ENCODE measurements at places on chromosomes 13 and 19.

- no peak for DNase-seq
Observed at GRCh38 chr13:110628477-110628793, 13.1 kb downstream of the NAXD start.

GRCh38 chr19:49581007-49581508 is at the start of gene PRRG2:
PRRG2 (plus strand) TSS chr19:49581316; CDS start chr19:49583220, 1,904 bp downstream.
- no peak for DNase-seq

GRCh38 chr19:872266-872951 is 12.9 kb downstream of the CFD start:
- peak; percentile 79 for DNase-seq

GRCh38 chr13:85163063-85163462 is 636.2 kb downstream of the SLITRK6 start:
- no peak for DNase-seq

DNA sequence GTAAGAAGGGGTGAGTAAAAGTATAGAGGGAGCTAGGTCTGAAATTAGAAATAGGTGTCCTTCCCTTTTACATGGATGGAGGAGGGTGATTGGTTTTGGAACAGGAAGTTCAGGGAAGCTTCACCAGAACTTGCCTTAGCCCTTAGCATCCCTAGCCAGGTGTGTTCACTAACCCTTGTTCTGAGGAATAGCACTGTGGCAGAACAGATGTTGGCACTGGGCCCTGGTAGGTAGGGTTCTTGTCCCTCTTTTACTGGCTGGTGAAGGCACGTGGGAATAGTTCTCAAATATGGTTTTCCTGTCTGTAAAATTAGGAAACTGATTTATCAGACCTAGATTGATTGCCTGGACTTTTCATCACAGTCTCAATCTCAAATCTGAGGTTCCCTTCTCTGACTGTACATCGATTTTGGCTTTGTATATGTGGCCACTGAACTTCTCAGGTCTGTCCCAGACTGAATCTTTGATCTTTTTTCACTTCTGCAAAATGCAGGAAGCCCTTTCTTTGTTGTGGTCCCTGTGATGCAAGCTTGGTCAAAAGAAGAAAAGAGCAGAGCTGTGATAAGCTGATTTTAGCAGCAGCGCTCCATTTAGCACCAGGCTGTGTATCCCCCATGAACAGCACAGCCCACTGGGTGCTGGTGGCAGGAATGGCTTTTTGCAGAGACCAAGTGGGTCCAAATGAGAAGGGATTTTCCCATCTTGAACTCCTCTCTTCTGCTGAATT is 86.2 kb upstream of the HTR2A start:
- no peak for DNase-seq

- no peak for DNase-seq
Observed at GRCh38 chr19:15166700-15167099, 34.1 kb downstream of the NOTCH3 start.

GRCh38 chr19:29745253-29745652 is 30.2 kb upstream of the C19orf12 start:
- DNase-seq: no peak

DNA sequence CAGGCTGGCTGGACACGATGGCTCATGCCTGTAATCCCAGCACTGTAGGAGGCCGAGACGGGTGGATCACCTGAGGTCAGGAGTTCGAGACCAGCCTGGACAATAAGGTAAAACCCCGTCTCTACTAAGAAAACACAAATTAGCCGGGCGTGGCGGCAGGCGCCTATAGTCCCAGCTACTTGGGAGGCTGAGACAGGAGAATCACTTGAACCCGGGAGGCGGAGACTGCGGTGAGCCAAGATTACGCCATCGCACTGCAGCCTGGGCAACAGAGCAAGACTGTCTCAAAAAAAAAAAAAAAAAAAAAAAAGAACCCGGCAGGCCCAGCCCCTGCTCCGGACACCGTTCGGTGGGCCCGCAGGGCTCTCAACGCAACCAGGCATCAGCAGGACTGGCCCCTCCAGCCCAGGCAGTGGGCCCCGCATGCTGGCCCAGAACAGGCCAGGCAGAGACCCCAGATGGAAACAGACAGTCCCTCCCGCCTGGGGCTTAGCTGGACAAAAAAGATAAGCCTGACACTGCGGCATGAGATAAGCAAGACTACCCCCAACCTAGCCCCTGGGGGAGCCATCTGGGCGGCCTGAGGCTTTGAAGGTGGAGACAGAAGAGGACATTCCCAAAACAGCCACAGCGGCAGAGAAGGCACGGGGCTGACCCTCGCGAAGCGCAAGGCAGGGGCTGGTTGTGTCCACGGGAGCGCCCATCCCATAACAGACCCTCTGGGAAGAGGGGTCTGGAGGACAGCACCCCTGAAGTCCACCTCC is 11.6 kb downstream of the REXO1 start:
- no peak for DNase-seq

DNA sequence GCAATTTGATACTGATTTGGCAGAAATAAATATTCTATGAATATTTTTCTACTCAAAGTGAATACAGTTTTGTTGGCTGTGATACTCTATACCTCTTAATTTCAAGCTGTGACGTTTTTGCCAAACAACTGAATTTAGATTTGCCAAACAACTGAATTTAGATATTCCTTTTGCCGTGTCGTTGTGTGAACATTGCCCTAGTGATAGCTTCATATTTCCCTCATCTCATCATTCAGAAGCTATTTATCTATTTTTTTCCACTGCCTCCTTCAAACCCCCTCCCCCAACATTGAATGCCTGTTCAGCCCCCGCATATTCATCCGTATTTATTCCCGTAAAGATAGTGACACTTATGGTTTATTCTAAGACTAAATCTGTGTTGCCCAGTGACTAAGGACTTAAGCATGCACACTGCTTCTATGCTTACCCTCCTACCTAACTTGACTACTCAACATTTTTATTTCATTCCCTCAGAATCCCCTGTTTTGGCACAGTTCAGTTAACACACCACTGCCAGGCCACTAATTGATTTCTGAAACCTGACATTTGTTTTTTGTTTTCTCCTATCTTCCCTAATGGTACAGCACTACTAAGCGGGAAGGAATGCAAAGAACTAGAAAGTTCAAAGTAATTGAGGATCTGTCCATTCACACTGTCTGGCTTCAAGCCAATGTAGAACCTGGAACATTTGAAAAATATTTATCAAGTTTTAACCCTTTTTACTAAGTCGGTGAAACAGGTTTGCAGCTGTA is 2.8 kb upstream of the KLF5 start:
- no peak for DNase-seq

- DNase-seq: no peak
Observed at GRCh38 chr13:80428349-80429096, 87.6 kb upstream of the SPRY2 start.

DNA sequence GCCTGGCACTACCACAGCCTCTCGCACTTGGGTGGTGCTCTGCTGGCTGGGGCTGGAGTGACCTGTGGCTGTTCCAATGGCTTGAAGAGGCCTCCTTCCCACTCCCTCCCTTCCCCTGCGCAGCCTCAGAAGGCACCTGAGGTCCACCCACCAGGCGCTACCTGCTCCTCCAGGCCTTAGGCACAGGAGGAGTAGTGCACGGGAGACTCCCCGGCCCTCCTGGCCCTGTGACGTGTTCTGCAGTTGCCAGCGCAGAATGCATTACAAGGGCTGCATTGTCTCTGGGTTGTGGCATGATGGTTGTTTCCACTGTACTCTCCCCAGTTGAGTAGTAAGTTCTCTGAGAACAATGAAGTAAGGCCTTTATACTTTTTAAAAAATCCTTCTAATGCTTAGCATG is 128.6 kb downstream of the TEX29 start:
- DNase-seq: no peak

DNA sequence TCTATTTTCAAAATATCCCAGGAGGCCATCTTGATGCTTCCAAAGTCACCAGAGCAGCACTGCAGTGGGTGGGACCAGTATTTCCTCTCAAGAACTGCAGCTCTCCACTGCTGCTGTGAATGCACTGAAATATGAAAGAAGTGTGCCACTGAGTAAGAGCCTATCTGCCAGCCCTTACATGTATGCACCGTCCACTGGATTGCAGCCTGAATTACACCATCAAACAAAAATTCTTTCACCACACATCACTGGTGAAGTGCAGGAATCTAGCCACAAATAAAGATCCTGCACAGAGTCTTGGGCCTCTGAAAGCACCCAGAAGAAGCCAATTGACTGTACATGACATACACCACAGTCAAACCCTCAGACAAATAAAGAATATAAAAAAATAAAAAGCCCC is 249.0 kb downstream of the LHFPL6 start:
- no peak for DNase-seq

GRCh38 chr19:57527136-57527881 is at the start of gene ZNF549:
ZNF549 (plus strand) TSS chr19:57527356; CDS start chr19:57527574, 218 bp downstream.
- DNase-seq: peak; percentile 89

DNA sequence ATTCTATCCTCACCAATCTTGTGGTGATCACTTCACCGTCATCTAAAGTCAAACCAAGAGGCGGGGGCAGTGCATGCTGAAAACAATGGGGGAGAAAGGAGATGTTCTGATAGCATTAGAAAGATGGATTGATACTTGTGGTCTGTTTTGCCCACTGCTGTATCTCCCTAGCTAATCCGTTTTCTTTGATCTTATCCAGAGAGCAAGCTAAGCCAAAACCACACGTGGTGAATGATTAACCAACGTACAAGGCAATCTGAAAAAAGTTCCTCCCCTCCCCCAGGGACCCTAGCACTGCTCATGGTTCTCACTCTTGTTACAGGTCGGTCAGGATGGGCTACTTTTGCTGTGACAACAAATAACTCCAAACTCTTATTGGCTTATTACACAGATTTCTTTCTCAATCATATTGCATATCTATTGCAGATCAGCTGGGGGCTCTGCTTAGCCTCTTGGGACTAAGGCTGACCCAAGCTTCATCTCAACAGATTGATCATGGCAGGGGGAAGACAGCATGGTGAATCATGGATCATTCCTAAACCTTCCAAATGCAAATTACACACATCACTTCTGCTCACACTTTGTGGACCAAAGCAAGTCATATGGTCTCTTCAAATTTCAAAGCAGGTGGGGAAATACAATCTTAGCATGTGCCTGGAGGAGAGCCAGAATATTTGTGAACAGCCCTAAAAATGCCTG is 11.9 kb upstream of the C13orf42 start:
- no peak for DNase-seq

DNA sequence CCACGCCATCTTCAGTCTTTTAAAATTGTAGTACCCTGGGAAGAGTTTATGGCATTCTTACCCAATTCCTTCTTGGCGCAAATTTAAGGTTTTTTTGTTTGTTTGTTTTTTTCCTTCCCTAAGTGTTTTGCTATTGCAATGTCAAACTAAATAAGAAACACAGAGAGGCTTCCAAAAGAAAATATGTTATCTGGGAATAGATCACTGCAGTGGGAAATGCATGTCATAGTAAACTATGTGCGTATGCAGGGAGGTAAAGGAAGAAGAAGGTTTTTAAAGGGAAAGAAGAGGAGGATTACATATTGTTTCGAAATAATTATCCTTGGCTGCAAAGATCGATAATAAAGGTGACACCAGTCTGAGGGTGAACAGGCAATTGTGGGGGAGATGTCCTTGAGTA is 13.2 kb downstream of the CLEC11A start:
- DNase-seq: no peak

GRCh38 chr19:29514525-29515232 is 11.1 kb upstream of the VSTM2B start:
- DNase-seq: no peak
